M059J (cell line): ENCODE measurements at places on chromosomes 2 and 18. TPM values are rescaled to one million over a fixed set of nuclear protein-coding genes. Genes with fewer than 3 reads are reported as not detected.

SCN3A gene
- total RNA-seq: 0.39 and 0.67 TPM in 2 replicates

COL4A3 gene
- 0.02 and 0.47 TPM in 2 replicates for total RNA-seq

DNA sequence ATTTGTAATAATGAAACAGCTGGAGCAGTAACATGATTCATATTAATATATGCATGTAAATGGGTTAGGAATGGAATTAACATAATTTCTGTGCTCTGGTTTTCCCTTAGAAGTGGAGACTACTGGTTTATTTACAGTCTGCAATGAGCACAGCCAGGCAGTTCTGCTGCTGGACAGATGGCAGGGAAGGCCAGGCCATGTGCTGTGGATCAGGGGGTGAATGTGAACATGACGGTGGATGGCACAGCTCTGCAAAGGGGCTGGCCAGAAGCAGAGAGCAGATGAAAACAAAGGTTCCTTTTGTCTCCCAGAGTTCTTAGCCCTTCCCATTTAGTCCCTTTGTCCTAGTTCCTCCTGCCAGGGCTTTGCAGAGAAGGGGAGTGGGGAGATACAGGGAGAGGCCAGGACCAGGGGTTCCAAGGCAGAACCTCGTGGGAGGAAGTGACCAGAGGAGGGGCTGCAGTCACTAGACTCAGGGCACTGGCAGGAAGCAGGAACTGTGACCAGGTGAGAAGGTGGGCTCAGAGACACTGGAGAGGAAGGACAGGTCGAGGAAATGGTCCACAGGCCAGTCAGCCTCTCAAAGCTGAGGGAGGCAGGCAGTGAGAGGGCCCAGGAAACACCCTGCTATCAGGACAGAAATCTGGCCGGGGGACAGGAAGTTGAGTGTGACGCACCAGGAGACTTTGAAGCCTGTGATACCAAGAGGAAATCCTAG lies 112.9 kb upstream of the ATP8B1 start:
- DNase-seq: peak; percentile 42

- DNase-seq: peak; percentile 57
Observed at GRCh38 chr2:42493468-42494354, at the start of gene KCNG3. TSS of gene KCNG3 (minus strand) at chr2:42493982. CDS start at chr2:42493501, 481 bp downstream.

DNA sequence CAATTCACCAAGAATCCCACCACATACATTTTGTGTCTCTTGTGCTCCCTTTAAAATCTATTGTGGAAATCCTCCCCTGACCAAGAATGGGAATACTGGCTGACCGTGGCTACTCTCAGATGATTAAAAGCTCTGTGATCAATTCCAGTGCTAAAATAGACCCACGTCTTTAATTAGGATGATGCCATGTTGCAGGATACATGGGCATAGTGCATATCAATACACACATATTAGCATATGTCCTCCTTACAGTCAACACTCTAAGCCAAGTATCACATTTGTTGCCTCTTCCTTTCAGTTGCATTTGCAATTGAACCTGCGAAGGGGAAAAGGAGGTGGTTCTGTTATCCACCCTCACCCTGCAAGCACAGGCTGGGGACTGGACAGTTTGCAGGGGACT lies 41.8 kb downstream of the SPP2 start:
- DNase-seq: no peak

DNA sequence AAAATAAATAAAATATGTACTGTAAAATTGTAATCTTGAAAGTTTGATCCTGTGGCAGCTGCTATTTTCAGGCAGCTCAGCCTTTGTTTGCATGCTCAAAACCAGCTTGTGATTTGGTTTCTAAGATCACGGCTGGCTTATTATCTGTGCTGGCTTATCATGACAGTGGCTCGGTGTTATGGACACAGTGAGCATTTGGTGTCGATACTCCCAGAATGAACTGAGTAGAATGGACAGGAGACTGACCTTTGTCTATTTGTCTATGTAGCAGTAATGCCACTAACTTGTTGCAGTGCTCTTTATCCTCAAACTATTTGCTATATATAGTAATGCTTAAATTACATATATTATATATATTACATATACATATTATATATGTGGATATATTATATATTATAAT lies 58.8 kb downstream of the NEDD4L start:
- DNase-seq: no peak

BARD1 gene
- 24.2 and 33.8 TPM in 2 replicates for total RNA-seq

DNA sequence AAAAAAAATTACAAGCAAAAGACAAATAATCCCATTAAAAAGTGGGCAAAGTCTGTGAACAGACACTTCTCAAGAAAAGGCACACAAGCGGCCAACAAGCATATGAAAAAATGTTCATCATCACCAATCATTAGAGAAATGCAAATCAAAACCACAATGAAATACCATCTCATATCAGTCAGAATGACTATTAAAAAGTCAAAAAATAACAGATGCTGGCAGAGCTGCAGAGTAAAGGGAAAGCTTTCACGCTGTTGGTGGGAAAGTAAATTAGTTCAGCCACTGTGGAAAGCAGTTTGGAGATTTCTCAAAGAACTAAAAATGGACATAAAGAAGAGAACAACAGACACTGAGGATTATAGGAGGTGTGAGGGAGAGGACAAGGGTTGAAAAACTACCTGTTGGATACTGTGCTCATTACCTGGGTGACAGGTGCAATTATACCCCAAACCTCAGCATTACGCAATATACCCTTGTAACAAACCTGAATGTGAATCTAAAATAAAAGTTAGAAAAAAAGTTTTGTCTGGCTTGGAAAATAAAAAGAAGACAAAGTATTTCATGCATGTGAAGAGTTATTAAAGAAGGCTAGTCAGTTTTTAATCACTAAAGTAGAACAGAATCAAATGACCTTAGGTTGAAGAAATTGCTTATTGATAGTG lies 8.7 kb upstream of the ACSL3 start:
- peak; percentile 47 for DNase-seq

- no peak for DNase-seq
Observed at GRCh38 chr2:28054916-28055315, 164.4 kb downstream of the BABAM2 start.

C1QL2 gene
- total RNA-seq: not detected in 2 replicates

GRCh38 chr2:97671526-97671925 lies 2.0 kb downstream of the C2orf92 start:
- DNase-seq: no peak

GRCh38 chr2:37389989-37390765 lies 45.7 kb downstream of the QPCT start:
- peak; percentile 95 for DNase-seq

DNA sequence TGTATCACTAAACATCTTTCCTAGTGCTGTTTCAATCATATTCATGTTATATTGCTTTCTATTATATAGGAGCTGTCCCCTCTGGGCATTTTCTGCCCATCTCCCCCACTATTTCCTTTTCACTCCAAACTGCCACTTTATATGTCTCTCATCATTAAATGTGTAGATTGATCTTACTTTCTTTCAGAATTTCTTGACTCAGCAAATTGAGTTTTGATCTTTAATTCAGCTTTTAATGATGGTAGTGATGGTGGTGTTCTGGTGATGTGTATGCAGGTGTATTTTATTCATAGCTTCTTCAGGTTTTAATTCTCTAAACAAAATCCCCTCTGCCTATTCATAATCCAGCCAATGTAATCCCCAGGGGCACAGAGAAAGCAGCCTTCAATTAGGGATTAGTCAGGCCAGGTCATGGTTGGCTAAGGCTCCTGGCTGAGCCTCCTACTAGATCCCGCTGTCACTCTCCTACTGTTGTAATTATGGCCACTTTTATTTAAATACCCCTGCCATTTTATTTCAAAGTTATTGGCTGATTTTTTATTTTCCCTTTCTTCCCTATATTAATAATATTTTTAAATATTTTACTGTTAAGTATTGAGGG lies 325.4 kb downstream of the SPAG16 start:
- DNase-seq: no peak
